ENCODE measurements at places on chromosomes 11 and 22.

DNA sequence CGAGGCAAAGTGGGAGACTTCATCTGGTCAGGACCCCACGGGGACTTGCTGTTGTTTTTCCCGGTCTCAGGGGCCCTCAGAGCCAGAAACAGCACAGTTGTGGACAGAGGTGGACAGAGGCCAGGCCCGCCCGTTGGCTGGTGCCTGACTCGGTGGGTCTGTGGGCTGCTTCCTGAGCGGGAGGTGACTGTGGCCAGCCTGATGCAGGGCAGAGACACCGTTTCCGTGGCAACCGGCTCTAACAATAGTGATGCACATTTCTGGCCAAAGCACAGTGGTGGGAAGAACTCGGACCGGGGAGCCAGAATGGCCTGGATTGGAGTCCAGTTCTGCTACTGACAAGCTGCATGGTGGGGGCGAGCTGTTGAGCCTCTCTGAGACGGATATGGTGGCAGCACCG, 58.7 kb upstream of the ATXN10 start:
- DNase-seq: no peak

DNA sequence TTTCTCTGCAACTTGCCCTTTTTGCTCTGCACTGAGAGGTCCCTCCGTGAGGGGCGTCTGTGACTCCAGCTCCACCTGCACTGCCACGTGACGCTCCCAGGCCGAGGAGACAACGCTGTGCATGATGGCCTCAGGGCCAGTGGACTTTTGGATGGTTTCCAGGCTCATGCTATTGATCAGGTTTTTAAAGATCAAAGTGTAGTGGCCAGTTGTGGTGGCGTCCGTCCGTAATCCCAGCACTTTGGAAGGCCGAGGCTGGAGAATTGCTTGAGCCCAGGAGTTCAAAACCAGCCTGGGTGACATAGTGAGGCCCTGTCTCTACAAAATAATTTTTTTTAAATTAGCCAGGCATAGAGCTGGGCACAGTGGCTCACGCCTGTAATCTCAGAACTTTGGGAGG, 16.1 kb downstream of the RPL3 start:
- DNase-seq: no peak

DNA sequence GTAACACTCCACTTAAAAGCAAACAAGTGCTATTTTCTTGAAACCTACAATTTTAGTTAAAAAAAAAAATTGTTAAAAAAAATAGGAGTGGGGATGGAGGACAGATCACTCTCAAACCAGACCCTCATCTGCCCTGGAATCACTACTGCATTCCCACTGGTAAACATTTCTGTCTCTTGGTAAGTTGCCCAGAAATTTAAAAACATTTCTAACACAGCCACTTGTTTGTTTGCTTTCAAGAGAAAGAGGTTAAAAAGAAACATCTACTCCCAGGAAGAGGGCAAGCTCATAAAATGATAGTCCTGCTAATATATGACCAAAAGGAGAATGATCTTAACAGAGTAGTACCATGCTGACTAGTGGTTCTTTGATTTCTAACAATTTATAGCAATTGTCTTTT, 83.3 kb downstream of the SGSM3 start:
- DNase-seq: no peak

DNA sequence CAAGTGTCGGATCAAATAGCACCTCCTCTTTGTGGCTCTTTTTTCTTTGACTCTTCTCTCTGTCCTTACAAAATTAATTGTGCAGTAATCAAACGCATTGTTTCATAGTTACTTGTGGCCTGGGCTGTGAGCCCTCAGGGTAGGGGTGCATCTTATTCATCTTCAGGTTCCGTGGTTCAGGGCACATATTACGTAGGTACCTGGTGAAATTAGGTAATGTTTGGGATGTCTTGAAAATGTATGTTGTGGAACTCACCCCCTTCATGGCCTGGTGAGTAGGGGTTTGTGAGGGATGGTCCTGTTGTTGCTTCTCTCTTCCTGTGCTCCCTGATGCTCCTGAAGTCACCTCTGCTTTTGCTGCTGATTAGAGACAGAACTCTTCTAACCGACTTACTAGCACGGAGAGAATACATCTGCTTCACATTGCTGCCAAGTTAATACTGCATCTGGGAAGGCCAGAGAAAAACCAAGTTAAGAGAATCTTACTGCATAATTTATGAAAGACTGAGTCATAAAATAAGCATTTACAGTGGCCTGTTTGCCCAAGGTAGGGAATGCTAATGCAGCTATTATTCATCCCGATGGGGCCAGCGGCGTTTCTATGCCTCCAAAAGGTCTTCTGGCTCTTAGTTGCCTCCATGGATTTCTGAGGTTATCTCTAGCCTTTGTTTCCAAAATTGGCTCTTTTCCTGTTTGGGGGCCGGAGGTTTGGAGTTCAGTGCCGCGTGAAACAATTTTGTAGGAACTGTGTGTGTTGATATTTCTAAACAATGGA, 66.9 kb downstream of the TBC1D22A start:
- DNase-seq: no peak

DNA sequence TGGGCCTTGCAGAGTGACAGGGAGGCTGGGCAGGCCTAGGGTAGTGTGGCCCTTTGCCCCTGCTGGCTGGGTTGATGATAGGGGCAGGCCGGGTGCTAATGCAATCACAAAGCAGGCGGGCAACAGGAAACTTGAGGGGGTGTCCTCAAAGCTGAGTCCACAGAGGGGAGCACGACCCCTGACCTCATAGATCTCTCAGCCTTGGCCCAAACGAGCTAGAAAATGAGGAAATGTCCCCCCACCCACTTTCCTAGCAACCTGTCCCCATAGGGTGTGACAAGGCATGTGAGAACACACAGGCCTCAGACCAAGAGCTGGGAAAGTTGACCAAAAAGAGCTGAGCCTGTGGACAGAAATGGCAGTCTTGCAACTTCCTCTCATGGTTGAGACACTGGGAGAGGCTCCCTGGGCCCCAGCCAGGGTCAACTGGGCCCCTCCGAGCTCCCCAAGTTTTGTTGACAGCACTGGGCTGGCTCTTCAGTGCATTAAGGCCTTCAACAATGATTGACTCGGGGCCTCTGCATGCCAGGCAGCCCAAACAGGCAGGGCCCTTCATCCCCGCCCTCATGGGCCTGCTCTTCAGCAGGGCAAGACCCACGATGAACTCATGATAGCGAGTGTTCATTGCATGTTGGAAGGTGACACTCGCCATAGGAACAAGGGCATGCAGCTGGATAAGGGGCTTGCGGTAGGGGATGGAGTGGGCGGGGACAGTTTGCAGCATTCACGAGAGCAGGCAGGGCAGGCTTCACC, 9.8 kb upstream of the SPI1 start:
- DNase-seq: no peak

DNA sequence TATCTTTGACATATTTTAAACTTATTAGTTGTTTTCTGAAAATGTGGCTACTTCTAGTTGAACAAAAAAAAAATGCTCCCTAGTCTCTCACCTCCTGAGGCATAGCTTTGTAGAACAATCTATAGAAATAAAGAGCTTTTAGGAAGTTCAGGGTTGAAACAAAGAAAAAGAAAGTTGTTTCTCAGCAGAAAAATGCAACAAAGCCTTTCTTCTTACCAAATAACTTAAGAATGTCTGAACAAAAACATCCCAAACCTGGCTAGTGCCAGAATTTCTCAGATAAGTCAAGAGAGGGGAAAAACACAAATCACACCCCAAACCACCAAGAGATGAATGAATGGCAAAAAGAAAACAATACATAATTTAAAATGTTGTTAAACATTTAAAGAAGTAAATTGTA, 114.1 kb downstream of the MAML2 start:
- DNase-seq: no peak

DNA sequence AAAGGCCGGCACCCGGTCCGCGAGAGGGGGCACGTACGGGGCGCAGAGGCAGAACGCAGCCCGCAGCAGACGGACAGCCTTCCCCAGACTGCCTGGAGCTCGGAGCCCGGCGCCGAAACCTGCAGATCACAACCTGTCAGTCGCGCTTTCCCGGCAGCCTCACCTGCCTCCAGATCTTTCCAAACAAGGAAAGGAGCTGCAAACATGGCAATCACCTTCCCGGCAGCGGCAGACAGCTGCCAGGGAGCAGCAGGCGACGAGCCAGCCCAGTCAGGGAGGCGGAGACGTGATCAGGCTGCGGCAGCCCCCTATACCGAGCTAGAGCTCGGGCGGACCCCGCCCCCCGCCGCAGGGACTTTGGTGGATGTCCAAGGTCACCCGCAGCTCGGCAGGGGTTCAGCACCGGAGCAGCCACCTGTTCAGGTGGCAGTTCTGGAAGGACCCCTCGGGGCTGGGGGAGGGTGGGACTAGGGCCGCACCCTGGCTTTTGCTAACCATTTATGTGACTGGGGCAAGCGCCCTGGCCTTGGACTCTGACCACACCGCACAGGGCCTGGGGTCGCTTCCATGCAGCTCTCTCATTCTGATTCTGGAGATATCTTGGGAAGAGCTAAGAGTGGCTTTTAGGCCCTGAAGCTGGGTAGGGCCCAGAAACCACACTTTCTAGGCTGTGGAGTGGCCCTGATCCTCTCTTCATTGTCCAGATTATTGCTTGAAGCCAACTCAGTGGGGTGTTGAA, 143.8 kb downstream of the NECTIN1 start:
- DNase-seq: no peak

DNA sequence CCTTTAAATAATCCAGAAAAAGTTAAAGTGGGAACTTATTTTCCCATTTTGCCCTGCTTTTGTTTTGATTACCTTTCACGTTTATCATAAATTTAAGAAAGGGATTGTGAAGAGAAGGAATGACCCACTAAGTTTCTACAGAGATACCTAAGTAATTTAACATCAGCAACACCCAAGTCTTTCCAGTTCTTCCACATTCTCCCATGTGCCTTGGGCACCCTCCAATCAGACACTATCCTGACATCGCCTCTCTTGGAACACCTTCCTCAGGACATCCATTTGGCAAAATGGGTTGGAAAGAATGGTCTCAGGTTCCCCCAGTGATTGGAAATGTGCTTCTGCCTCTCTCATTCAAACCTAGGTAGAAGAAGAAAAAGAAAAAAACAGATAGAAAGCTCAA, 6.3 kb downstream of the BBOX1 start:
- no peak for DNase-seq

DNA sequence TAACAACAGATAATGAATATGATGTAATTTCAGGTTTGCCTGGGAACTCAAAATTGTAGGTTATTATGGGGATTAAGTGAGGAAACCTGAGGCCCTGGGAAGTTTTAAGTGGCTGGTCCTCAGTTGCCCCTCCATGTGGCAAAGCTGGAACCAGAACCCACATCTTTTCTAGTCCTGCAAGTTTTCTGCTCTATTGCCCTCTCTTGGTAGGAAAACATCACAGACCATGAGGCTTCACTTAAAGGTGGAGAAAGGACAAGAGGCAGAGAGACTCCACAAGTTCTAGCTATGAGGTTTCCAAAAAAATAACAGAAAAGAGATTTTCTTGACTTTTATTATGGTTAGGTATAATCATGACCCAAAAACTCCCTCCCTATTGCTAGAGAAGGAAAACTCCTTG, 115.5 kb upstream of the DDI1 start:
- no peak for DNase-seq

GRCh38 chr11:118838905-118839553, 44.7 kb upstream of the CXCR5 start:
- no peak for DNase-seq

- no peak for DNase-seq
Observed at GRCh38 chr11:44366741-44367140, 56.8 kb upstream of the ALX4 start.

- DNase-seq: no peak
Observed at GRCh38 chr11:117572129-117572528, 224.9 kb downstream of the DSCAML1 start.

DNA sequence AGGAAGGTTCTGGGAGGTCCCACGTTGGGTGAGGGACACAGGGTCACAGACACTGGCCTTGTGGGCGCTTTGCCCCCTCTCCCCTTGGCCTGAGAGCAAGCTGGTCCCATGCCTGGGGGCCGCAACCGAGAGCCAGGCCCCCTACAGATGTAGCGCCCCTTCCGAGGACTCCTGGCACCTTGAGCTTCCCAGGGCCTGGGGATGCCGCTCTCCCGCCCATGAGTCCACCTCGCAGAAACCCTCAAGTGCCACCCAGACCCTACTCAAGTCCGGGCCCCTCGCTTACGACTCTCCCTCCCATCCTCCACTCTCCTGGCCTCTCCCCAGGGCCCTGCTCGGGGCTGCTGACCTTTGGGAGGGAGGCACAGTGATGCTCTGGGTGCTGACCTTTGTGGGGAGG, 204.0 kb downstream of the BRD1 start:
- DNase-seq: no peak

- no peak for DNase-seq
Observed at GRCh38 chr11:46505741-46506482, 87.9 kb downstream of the AMBRA1 start.

DNA sequence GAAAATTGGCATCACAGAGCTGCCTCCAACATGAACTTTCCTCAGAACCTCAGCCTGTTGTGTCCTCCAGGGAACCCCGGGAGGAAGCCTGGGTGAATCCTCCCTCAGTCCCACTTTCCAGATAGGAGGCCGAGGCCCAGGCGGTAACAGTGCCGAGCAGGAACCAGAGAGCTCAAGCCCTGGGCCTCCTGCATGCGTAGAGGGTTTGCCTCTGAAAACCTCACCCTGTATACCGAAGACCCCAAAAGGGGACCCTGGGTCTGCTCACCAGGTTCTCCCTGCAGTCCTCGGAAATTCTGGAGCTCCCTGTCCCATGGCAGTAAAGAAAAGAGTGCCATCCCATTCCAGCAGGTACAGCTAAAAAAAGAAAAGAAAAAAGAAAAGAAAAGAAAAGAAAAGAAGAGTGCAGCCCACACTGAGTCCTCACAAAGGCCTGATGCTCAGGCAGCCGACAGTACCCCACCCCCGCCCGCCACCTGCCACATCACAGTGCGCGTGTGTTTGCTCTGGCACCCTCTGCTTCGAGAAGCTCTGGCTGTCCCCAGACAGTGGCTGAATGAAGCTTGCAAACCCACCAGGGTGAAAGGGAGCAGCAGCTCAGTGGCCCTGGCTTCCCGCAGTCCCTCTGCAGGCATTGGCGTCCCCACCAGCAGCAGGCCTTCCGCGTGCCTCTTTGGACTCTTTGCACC, 28.4 kb upstream of the FADD start:
- no peak for DNase-seq

DNA sequence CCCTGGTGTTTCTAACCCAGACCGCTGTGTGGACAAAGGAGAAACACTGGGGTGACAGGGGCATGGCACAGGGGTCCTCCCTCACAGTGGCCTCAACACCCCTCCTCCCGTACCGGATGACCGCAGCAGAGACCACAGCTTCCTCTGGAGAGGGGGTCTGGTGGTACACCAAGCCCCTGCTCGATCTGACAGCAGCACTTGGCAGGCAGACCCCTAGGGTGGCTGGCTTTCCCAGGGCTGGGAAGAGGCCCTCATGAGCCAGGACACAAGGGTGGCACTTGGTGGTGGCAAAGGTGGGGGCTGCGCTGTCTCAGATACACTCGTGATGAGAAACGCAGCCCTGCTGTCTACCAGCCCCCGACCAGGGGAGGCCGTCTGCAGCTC, 38.7 kb downstream of the DUSP8 start:
- DNase-seq: no peak

- DNase-seq: no peak
Observed at GRCh38 chr11:45647329-45647728, 18.1 kb downstream of the CHST1 start.

GRCh38 chr11:64225608-64226506, at the start of the genes NUDT22 and TRPT1:
NUDT22 (plus strand) TSS chr11:64226274; CDS start chr11:64226653, 379 bp downstream.
TRPT1 (minus strand) TSS chr11:64226186; CDS start chr11:64225860, 326 bp downstream.
- no peak for DNase-seq

Data from cortex of kidney (tissue), 1 donor.